Amniotic stem cell (primary cell): ENCODE measurements at places on chromosomes 12 and 14.

GRCh38 chr14:89163031-89163636 lies 253.9 kb downstream of the FOXN3 start:
- DNase-seq: no peak

DNA sequence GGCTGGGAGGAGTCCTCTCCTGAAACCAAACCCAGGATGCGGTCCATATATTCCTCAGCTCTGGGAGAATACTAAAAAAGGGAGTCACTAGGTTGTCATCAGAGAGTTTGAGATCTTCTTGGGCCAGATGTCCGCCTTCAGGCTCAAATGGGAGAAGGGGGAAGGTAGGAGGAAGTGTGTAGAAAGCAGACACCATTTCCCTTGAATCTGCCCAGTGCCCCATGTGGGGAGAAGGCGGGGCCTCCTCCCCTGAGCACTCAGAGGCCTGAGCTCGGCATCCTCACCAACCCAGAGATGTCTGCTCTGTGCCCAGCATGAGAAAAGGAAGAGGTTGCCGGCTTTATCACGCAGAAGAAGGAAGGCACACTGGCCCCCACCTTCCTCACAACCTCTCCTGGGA lies 37.3 kb downstream of the LTBP2 start:
- no peak for DNase-seq

DNA sequence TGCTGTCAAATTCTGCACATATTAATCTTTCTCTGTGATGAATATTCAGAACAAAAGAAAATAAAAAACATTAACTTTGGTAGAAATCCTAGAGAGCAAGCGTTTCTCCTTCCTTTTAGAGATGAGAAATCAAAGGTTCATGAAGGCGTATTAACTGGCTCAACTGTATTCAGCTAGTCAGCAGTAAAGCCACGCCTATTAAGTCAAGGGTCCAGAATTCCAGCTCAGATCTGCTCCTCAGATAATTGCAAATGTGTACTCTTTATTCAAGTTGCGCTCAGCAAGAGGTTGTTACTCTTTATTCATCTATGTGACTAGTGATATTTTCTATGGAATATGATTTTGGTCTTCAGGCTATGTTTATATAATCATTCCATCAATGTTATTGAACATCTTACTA lies 13.1 kb upstream of the POC1B start:
- DNase-seq: no peak

- DNase-seq: no peak
Measured at GRCh38 chr14:89267163-89267562, 149.9 kb downstream of the FOXN3 start.

- no peak for DNase-seq
Measured at GRCh38 chr12:62950317-62950716, 15.4 kb upstream of the PPM1H start.

- DNase-seq: peak; percentile 52
Measured at GRCh38 chr12:62631471-62632410, 165.1 kb downstream of the MON2 start.

DNA sequence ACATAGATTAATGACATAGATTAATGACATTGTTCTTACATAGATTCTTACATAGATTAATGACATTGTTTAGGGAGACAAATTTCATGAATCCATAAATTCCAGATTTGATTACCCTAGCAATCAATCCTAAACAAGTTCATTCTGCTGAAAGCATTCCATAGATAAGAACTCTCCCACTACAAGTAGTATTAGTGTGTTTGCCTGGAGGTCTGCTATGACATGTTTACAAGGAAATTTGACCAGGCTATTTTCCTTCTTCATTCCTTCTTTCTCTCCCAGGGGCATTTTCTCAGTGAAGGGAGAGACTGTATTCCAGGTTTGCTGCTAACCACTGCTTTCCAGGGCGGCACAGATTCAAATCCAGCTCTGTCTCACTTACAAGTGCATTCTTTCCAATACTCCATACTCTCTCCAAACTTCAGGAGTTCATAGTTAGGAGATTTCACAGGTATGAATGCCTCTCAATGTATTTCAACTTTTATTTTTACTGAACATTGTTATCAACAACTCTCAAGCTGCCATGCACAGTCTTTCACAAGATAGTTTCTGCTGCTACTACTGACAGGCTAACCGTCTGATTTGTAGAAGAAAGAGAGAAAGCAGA lies 134.5 kb downstream of the SLC38A1 start:
- no peak for DNase-seq

DNA sequence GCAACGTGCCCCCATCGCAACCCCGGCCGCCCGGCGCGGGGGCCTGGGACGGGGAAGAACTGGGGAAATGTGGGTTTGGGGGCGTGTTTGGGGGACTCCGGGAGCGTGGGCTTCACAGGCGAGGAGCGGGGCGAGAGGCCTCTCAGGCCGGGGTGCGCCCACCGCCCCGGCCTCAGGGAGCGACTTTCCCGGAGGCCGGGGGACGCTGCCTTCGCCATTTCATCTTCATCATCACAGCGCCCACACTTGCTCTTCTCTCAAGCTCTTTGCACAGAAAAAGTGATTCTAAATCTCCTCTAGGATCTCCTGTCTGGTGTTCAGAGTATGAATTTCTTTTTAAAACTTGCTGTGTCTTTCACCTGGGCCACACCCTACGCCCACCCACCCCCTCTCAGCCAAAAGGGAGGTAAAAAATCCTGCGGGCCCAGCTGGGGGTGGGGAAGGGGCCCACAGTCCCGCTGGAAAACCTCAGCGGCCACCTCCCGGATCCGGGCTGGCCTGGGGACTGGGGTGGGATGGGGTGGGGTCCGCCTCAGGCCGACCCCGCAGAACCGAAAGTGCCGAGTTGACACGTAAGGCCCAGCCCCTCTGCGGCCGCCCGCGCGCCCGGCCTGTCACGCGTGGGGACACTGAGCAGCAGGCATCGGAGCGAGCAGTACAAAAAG lies 7.4 kb downstream of the CDKN1B start:
- DNase-seq: no peak

DNA sequence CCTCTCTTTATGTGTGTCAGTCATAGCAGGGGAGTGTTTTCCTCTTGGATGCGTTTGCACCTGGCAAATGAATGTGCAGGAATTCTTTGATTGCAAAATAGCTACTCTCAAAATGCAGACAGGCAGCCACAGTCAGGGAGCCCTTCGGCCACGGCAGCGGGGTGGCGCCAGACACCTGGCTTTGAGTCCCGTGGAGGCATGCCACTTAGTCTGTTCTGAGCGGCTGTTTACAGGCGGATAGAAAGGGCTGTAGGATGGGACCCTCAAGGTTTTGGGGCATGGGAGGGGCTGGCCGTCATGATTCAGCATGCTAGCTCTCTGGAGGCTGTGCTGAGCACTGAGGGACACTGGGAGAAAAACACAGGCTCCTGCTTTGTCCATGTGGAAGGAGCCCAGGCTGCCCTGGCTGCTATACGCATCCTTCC lies 117.1 kb downstream of the SLC25A47 start:
- no peak for DNase-seq

DNA sequence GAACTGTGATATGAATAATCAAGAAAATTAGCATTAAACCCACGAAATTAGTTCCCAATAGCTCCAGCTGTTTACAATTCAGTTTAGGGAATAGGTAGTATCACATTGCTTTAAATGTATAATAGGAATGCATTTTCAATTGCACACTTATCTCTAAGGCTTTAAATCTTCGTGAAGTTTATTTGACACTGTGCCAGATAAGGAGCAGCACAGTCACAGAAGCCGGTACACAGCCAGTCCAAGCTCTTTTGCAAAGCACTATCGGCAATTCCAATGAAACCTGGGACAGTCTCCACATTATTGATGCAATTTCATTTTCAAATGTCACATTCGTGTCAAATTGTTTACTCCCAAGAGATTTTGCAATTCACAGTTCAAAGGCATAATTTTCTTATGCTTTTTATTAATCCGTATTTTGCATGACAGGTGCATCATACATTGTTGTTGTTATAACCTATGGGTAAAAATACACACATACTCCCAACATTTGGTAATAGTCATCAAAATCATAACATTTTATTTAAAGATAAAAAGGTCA lies 602.8 kb downstream of the RPS29 start:
- no peak for DNase-seq
